ENCODE measurements at places on chromosomes 3 and 15.

DNA sequence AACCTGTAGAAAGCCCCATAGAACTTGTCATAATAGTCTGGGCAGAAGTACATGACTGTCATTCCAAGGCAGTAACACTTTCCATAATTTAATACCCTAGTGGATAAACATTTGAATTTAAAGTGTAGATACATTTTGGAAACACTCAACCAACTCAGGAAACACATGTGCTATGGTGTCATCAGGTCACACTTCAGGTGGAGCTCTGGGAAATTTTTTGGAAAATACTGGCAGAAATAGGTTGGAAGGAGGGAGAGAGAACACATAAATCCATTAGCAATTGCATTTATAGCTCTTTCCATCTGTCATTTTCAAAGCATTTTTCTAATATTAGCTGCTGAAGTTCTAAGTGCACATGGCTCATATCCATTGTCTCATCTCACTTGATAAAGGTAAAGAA lies 135.7 kb downstream of the MEIS2 start:
- DNase-seq = no peak

DNA sequence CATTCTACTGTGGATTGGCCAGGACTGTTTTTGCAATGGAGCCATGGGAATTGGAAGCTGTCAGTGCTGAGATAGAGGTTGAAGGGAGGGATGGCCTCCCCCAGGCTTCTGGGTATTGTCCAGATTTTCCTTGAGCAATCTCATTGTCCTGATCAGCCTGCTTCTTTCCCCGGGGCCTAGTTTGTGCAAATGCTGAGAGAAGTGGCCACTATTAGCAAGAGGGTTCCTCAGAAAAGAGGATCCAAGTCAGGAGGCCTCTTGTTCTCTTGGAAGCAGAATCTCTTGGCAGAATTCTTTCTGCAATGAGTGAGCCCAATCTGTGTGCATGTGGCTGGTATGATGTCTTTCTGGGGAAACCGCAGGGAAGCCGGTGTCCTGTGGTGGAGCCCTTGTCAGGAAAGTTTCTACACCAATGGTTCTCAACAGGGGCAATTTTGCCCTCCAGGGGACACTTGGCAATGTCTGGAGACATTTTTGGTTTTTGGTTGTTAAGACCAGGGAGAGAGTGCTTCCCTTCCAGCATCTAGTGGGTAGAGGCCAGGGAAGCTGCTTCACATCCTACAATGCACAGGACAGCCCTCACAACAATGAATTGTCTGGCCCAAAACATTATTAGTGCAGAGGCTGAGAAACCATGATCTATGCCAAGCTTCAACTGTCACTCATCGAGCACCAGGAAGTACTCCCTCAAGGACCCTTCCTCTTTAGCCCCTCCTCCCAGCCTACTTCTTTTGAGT lies 2.0 kb downstream of the LIPC start:
- DNase-seq = no peak

DNA sequence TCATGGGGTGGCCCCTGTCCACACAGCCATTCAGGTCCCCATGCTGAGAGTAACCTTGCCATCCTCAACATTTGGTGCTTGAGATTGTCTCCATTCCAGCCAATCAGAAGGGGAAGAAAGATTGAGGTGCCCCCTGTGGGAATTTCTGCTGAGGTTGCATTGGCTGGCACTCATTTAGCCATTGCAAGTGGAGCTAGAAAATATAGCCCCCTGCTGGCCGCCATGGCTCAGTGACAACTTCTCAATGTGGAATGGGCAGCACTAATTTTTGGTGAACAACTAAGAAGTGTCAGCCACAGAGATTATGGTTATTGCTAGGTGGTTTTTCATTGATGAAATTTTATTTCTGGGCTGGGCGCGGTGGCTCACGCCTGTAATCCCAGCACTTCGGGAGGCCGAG lies 22.0 kb downstream of the COL6A6 start:
- DNase-seq = no peak

GRCh38 chr3:135907422-135908165 lies 57.9 kb upstream of the PPP2R3A start:
- no peak for DNase-seq

DNA sequence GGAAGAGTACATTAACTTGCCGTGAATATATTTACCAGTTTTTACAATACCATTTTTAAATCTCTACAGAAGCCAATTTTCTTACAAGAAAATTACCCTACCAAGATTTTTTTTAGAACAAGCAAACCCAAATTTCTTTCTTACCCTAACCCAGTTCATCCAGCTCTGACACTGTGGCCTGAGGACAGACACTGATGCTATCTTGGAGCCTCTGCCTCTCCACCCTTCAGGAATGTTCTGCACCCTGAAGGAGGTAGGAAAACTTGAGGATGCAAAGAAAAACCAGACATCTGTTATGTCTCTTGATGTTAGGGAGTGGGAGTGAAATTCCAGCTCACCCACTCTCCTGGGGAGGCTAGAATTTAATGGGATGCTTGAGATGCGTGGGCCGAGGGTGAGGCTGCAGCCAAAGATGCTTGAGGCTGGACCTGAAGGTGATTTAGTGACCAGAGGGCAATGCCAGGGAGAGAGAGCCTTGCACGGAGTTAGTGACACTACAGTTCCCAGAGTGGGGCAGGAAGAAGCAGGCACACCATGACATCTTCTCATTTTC lies 69.9 kb downstream of the LIPC start:
- no peak for DNase-seq

DNA sequence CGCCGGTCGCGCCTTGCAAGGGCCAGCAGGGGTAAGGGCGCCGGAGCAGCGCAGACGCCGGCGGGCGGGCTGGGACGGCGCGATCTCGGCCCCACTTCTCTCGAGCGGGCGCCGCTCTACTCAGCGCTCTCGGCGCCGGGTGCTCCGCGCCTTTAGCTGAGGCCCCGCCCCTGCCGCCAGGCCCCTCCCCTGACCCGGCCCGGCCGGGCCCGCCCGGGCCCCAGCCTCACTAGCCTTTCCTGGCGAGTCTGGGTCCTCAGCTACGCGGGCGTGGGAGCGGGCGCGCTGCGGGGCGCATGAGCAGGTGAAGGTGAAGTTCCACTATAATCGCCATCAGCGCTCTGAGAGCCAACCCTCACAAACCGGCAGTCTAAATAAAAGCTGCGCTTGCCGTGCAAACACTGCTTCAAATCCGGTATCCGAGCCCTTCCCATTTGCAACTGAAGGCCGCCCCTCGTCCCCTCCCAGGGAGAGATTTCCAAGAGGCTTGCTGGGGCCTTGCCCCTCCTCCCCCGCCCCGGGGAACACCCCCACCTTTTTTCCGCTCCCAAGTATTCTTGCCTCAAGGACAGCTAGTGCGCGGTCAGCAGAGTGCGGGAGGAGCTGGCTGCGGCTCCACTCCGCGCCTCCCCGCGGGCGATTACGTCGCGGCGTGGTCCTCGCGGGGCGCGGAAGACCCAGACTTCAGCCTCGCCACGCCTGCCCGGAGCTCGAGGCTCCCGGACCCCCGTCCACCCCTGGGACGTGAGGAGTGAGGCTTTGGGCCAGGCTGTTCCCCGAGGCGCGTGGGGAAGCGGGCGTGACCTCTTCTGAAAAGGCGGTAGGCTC lies at the start of gene RPP25:
Gene RPP25, minus strand, starts transcription at position 125 of the 828 bp plus-strand sequence. CDS start 189 bp downstream, outside the sequence.
- DNase-seq = peak; percentile 38

- DNase-seq = no peak
Observed at GRCh38 chr15:100692671-100693070, 90.3 kb downstream of the ASB7 start.

All from T-helper 22 cell (primary cell).